Calu3 (cell line): ENCODE measurements at places on chromosomes 7 and 10.

DNA sequence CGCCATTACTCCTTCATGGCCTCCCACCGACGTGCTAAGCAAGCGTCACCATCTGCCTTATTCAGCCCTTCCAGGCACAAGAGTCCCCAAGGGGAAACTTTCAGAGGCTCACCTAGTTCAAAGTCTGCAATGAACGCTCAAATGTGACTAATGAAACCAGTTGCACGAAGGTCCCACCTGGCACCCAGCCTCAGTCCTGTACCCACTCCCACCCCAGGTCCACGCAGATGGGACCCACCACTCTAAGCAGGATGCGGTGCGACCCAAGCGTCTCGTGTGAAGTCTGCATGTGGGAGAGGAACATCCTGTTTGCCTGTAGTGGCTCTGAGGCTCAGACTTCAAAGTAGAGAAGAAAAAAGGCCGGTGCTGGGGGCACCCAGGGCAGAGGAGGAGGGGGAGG, 40.3 kb downstream of the RGS10 start:
- no peak for DNase-seq

GRCh38 chr7:129640400-129640799, 28.9 kb downstream of the NRF1 start:
- no peak for DNase-seq

- DNase-seq: no peak
Measured at GRCh38 chr10:92691591-92692079, 1.9 kb downstream of the HHEX start.

- DNase-seq: no peak
Measured at GRCh38 chr7:52741670-52742290, 293.7 kb upstream of the POM121L12 start.

DNA sequence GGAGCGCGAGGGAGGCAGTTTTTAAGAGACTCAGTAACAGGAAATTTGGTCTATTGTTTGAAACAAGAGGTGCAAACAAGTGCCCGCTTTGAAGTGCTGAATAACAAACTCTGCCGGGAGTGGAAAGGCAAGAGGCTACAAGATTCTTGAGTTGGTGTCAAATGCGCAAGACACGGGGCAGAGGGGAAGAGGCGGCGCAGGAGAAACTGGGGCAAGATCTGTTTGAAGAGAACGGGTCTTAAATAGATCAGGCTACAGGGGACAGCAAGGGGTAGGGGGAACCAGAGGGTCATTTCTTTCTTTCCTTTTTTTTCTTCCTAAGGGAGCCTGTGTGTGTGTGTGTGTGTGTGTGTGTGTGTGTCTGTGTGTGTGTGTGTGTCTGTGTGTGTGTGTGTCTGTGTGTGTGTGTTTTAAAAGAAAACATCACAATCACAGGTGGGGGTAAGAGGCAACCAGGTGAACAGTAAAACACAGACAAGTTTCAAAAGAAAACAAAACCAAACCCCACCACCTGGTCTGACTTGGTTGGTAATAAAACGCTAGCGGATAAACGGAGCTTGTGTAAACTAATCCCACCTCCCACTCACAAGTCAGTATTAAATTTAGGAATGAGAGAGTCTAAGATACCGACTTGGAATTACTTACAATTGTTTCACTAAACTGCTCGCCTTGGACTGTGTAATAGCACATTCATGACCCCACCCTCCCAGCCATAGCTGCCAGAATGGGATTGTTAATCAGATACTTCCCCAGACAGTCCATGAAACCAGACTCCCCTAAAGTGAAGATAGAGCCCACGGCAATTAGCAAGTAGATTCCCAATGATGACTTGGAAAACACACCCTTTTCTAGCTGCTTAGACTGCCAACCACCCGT, 13.1 kb upstream of the CUX1 start:
- DNase-seq: no peak

DNA sequence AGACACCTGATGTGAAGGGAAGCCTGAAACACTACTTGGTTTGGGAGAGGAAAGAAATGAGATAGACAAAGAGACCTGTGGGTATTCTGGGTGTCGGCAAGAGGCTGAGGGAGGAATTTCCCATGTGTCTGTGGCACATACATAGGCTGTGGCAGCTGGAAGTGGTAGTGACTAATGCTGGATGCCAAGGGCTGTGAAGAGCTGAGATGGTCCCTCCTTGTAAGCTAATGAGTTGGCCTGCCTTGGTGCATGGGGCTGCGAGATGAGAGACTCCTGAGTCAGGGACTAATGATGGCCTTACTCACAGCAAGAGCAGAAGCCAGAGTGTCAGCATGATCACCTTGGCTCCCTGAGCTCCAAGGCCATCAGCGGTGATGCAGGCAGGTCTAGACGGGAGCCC, 119.0 kb upstream of the EEPD1 start:
- DNase-seq: no peak

- DNase-seq: no peak
Measured at GRCh38 chr7:104267701-104268368, 60.0 kb upstream of the ORC5 start.

GRCh38 chr10:52409195-52409594, 95.1 kb downstream of the DKK1 start:
- DNase-seq: no peak

DNA sequence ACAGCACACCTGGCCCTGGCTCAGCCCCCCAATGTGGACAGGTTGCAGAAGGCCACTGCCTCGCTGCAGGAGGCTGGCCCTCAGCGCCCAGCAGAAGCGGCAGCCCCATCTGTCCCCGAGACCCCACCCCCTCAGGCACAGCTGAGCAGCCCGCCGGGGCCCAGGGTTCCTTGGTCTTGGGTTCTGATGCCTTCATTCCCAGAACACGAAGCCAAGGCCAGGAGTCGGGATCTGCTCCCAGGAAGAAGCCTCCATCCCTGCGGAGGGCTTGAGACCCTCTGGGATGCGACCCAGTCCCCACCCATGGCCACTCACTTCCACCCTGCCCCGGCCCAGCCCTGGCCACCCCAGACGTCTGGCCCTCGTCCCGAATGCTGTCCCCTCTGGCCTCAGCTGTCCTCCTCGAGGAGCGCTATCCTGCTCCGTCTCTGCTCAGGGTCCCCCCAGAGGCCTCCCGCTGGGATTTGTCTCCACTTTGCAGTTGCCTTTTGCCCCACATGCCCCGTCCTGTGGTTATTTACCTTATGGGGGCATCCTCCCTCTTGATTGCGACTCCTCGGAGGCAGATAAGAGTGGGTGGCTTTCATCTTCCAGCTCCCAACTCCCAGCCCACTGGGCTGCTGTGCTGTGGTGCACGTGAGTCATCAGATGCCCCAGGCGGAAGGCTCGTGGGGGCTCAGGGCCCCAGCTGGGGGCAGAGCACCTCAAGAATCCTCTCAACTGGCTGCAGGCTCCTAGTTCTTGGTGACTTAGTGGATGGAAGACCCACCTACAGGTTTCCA, 97.5 kb downstream of the MKI67 start:
- no peak for DNase-seq

GRCh38 chr10:18472977-18473376, 178.4 kb downstream of the NSUN6 start:
- no peak for DNase-seq

DNA sequence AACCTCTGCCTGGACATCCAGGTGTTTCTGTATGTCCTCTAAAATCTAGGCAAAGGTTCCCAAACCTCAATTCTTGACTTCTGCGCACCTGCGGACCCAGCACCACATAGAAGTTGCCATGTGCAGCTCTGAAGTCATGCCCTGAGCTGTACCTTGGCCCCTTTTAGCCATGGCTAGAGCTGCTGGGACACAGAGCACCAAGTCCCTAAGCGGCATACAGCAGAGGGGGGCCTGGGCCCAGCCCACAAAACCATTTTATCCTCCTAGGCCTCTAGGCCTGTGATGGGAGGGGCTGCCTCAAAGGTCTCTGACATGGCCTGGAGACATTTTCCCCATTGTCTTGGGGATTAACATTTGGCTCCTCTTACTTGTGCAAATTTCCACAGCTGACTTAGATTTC, 14.6 kb downstream of the TMEM243 start:
- DNase-seq: no peak

DNA sequence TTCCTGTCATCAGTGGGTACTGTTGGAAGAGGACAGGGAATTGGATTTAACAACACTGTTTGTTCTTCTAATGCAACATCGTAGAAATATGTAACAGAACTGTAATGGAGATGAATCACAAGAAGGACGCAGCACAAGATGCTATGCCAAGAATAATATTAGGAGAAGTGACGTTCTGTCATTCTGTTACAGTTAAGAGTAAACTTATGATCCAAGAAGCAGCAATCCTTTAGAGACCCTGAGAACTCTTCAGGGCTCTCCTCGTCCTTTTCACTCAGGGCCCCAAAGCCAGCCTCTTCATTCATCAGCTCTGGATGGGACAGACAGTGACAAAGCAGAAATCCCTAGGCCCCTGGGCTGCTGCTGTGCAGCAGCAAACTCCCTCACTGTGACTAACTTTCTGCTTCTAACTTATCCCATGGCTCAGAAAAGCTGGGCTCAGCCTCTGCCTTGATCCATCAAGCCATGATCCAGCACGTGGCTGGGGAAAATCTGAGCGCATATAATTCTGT, 8.7 kb upstream of the IL6 start:
- DNase-seq: peak; percentile 27

DNA sequence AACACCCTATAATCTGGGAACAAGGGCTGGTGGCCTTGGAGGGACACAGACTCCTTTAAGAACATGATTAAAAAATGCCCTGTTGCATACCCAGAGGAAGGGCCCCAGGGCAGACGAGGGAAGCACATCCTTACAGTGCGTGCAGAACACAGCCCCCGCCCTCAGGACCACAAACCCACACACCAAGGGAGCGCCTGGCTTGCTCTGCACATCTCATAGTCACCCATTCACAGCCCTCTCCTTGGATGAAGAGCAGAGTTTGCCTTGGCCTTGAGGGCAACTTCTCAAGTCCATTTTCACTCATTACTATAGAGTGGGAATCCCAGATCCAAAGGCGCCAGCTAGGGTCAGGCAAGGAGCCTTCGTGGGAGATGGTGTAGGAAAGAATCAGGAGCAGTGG, 6.3 kb upstream of the VSIR start:
- no peak for DNase-seq

GRCh38 chr7:50723888-50724287, 58.8 kb downstream of the GRB10 start:
- DNase-seq: no peak

DNA sequence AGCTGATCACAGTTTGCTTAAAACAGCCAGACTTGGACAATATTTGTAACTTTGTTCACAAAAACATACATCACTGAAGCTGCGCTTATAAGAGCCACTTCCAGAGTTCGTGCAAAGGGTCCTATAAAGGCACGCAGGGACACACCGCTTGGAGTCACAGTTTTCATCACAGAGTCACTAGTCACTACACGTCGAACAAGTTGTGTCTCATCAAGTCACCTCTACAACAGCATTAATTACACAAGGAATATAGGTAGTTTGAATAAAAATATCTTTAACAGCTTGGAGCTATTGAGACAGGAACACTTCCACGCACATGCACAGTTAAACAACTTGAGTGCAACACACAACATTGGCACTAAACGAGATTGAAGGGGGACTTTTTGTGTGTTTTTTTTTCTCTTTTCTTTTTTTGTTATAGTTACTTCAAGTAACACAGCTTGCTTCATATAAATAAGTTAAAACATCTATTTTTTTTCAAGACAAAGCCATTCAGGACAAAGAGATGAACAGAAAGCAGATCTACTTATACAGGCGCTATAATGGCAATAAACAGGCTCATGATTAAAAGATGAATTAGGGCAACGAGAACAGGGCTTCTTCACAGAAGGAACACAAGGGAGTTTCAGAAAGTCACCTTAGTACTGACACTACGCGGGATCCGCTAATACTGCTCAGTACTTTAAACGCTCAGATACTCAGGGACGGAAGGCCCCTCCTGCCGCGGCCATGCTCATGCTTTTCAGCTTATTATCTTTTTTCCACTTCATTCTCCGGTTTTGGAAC, 2.2 kb downstream of the HOXA5 start:
- no peak for DNase-seq

DNA sequence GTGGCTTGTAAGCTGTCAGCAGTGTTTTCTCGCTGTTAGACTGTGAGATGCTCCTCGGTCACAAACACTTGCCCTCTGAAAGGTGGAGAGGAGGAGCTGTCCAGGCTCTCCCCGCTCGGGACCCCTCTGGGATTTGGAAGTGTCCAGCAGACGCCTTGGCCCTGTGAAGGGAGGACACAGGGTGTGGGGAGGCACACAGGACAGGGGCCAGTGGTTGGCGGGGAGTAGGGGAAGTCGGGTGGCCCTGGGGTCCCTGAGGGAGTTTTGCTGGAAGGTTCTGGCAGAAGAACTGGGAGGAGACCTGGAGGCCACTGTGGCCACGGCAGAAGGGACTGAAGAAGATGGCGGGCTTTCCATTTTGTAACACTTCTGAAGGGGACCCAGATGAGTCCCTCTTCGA, 47.2 kb upstream of the DPYSL4 start:
- no peak for DNase-seq

DNA sequence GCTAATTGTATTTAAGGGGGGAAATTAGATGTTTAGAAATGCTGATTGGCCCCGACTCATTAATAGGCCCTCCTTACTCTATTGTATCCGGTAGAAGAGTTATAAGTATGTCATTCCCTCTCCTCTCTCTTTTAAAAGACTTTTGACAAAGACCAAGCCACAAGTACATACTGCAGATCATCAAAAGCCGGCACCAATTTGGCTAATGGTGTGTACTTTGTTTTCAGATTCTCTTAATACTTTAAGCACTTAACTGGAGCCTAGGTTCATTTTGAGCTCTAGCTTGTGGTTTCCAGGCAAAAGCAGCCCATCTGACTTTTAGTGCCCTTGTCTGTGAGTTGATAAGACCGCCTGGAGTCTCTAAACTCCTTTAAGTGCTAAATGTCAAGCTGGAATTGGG, 210.0 kb upstream of the LYZL1 start:
- no peak for DNase-seq

- DNase-seq: no peak
Measured at GRCh38 chr10:101047268-101047667, 14.5 kb upstream of the KAZALD1 start.

DNA sequence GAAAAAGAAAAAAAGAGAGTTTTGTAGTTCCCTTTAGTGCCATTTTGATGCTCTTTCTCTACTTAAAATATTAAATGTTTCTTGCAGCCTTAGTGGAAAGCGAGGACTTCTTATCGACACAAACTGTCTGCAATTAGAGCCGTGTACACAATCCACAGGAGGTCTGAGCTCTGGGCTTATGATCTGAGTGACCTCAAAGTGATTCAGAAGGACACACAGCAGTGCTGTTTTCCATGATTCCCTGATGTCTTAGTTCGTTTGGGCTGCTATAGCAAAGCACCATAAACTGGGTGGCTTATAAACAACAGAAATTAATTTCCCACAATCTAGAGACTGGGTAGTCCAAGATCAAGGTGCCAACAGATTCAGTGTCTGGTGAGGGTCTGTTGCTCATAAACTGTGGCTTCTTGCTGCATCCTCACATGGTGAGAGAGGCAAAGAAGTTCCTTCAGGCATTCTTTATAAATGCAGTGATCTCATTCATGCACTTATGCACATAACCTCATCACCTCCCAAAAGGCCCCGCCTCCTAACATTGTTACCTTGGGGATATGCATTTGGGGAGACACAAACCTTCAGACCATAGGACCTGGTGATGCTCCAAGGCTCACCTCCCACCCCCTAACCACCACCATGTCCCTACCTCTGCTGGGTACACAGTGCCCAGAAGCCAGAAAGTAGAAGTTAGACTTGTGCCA, 204.5 kb upstream of the GHITM start:
- DNase-seq: no peak
